Activated CD8-positive, alpha-beta T cell treated with anti-CD3 and anti-CD28 coated beads for 36 hours (primary cell): ENCODE measurements at places on chromosomes 7 and 10. TPM values are rescaled to one million over a fixed set of nuclear protein-coding genes. Genes with fewer than 3 reads are reported as not detected.

The OSBPL3 gene
- total RNA-seq: 45.7 TPM

The KIF11 gene
- 43.8 TPM for total RNA-seq

The TMEM196 gene
- total RNA-seq: not detected

The DHX32 gene
- 27.8 TPM for total RNA-seq

The BAG3 gene
- total RNA-seq: 14.3 TPM

The DHTKD1 gene
- 13.5 TPM for total RNA-seq

The BRAF gene
- 30.6 TPM for total RNA-seq

The ZKSCAN5 gene
- 7.9 TPM for total RNA-seq

The SFTPA1 gene
- total RNA-seq: not detected

The C10orf143 gene
- total RNA-seq: 4.4 TPM

The HKDC1 gene
- not detected for total RNA-seq

The LRRN3 gene
- total RNA-seq: 32.5 TPM

The PLXDC2 gene
- not detected for total RNA-seq

The CLRN3 gene
- not detected for total RNA-seq

The PLPP4 gene
- total RNA-seq: not detected

The VSTM4 gene
- 0.04 TPM for total RNA-seq

The SPDYE5 gene
- total RNA-seq: 0.18 TPM

The TRIM4 gene
- 22.2 TPM for total RNA-seq

The VWDE gene
- 1.7 TPM for total RNA-seq
